ENCODE measurements at places on chromosomes 16 and 17.

DNA sequence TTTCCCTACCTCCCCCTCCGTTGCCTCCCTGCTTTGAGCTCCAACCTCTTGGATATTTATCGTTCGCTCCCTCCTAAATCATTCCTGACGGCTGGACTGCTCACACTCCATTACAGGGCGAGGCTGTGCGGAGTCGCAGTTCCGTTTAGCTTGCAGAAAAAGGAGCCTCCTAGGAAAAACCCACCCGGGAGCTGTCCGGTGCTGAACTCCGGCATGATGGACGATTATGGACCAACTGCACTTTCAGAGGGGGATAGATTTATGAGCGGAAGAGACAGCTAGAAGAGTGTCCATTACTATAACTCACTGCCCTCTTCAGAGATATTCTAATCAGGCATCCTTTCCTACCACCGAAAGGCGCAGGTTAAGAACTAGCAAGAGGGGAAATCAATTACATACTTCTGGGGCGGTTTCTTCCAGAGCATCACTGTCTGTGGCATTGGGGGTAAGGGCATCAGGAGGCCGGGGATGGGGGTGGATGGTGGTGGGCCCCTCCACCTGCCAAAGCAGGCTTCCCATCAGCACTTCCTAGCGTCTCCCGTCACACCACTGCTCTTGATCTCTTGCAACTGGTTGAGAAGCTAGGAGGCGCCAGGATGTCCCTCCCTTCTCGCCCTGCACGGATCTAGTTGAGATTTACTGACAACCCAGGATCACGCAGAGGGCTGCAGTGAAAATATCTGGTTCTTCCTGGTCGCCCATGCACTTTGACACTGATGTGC, 251.2 kb downstream of the ENGASE start:
- no peak for DNase-seq

- DNase-seq = no peak
Measured at GRCh38 chr16:88312732-88313131, 70.0 kb upstream of the ZNF469 start.

- no peak for DNase-seq
Measured at GRCh38 chr16:48481772-48482171, 96.6 kb upstream of the SIAH1 start.

- no peak for DNase-seq
Measured at GRCh38 chr17:61338000-61338798, 61.4 kb upstream of the TBX2 start.

DNA sequence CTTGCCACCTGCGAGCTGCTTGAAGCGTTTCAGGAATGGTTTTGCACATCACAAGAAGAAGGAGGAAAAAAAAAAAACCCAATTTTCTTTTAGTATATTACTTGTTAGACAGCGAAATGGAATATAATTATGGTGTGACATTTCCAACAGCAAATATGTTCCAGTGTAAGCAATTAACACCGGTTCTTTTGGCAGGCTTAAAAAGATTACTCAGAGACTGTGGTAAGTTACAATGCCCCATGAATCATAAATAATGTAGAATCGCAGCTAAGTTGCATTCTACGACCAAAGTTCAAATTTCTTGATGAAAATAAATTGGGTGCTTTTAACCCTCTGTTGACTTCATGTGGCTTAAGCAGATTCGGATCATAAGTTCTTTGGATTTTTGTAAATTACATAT, 245.2 kb downstream of the XYLT1 start:
- DNase-seq = no peak

DNA sequence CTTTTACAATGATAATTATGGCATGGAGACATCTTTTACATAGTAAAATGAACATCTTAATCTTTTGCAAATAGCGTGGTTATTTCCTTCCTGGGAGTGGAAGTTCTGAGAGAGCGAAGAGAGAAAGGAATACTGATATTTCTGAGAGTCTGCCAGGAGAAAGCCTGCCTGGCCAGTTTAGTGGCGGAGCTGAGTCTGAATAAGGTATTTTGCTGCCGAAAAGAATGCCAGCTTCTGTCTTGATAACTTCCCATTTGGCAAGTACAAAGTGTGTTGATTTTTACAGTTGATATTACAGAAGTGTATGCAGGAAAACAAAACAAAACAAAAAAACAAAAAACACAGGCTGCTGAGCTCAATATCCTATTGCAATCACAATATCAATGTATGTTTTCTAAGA, 55.9 kb downstream of the KCNJ2 start:
- no peak for DNase-seq

DNA sequence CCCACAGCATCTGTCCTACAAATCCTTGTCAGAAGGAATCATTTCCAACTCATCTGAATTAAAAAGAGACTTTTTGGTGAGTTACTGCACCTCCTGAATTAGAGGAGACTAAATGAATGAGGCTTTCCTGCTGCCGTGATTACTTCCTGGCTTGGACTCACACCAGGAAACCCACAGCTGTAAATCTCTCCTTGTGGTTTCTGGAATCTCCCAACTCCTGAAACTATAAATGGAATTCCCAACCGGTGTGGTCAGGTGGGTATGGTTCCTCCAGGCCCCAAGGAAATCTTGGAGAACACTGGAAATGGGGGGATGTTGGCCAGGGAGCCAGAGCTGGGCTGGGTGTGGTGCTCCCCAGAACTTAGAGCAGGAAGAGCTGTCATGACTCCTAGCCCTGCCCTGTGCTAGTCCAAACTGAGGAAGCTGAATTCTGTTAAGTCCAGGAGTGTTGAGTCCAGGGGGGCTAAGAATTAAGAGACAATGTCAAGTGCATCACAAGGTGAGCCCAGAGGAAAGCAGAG, 216.4 kb downstream of the GSG1L start:
- DNase-seq = no peak

DNA sequence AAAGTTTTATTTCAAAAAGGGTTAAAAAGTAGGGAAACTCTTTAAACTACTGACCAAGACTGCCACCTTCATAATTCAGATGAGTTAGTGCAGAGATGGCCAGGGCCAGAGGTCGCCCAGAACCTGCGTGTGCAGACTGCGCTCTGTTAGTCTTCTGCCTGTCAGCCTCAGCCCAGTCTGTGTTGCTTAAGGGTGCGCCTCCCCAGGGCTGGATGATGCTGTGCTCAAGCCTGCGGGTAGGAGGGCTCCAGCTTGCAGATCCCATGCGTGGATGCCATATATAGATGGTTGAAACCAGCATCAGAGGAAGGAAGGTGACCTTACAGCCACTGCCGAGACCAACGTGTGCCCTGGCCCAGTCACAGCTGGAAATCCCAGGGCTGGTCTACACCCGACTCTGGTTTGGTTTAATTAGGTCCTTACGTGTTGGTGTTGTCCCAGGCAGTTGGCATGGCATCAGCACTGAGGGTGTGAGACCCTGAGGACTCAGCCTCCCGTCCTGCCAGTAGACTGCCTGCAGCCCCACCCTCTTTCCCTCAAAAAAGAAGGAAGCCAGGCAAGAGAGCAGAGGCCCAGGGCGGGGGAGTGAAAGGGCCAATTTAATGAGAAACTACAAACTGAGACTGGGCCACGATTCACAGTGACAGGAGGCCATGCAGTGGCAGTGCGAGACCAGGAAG, 27.7 kb downstream of the CDIP1 start:
- DNase-seq = no peak

DNA sequence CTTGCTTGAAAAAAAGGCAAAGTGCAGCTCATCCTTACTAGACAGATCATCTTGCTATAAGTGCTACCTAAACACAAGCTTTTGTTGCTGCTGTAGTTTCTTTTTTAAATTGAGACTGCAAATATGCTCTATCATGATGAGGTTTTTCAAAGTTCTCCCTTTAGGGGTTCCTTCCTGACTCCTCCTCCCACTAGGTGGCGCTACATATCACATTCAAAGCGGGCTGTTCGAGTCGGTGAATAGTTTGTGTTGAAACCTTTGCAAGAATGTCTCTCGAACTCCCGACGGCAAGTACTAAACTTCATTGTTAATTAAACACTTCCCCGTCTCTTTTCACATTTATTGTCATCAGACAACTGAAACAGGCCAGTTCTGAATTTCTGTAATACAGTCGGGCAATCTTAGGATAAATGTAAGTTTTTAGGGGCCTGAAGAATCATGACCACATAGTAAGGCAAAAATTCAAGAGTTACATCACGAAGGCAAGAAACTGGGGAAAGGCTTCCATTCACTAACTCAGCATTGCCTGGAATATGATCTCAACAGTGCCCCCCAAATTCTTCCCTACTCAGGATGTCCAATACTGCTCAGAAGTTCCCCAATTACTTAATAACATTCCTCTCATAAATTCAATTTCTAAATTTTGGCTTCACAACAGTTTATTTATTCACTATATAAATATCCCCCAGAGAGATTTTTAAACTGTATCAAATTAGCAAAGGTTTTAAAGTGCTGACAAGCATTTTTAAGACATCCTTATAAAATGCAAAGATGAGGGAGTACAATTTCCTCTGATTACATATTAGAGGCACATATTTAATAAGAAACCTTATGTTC, 6.7 kb downstream of the HS3ST3A1 start:
- DNase-seq = peak; percentile 96

GRCh38 chr17:40283662-40284061, 4.0 kb upstream of the CDC6 start:
- DNase-seq = no peak

GRCh38 chr16:5035909-5036227, 2.1 kb upstream of the NAGPA start:
- DNase-seq = no peak

DNA sequence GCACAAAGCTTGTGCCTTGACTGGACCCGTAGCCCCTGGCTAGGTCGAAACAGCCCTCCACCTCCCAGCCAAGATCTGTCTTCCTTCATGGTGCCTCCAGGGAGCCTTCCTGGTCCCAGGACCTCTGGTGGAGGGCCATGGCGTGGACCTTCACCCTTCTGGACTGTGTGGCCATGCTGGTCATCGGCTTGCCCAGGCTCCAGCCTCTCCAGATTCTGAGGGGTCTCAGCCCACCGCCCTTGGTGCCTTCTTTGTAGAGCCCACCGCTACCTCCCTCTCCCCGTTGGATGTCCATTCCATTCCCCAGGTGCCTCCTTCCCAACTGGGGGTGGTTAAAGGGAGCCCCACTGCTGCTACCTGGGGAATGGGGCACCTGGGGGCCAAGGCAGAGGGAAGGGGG, 3.5 kb downstream of the CTRL start:
- no peak for DNase-seq

GRCh38 chr16:88884569-88885271, 18.3 kb upstream of the PABPN1L start:
- DNase-seq = no peak

GRCh38 chr17:17108451-17109049, 66.3 kb downstream of the MPRIP start:
- DNase-seq = no peak

GRCh38 chr16:81697616-81698309, 81.3 kb upstream of the PLCG2 start:
- no peak for DNase-seq

GRCh38 chr16:69921127-69921526, 30.0 kb upstream of the CLEC18A start:
- DNase-seq = no peak

- DNase-seq = no peak
Measured at GRCh38 chr17:45857977-45858708, 13.5 kb downstream of the SPPL2C start.

- DNase-seq = no peak
Measured at GRCh38 chr17:7315570-7316235, 543 bp upstream of the GPS2 start.

GRCh38 chr16:12532871-12533610, 270.6 kb downstream of the CPPED1 start:
- no peak for DNase-seq

DNA sequence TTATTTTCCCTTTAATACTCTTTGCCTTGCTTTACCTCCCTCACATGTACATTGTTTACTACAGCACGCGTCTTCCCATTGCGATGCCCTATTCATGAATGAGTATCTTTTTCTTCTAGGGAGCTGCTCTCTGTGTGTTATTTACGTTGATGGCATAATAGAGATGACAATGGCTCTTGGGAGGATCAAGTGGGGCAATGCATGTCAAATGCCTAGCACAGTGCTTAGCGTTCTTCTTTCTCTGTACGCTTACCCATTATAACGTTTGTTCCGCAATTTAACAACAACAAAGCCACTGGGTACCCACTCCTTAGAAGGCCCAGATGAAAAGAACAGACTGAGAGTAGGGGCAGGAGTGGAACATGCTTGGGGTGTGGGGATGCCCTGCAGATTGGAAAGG, 271.6 kb upstream of the TNRC6C start:
- no peak for DNase-seq

GRCh38 chr16:69590590-69590989, 24.8 kb downstream of the NFAT5 start:
- DNase-seq = no peak

DNA sequence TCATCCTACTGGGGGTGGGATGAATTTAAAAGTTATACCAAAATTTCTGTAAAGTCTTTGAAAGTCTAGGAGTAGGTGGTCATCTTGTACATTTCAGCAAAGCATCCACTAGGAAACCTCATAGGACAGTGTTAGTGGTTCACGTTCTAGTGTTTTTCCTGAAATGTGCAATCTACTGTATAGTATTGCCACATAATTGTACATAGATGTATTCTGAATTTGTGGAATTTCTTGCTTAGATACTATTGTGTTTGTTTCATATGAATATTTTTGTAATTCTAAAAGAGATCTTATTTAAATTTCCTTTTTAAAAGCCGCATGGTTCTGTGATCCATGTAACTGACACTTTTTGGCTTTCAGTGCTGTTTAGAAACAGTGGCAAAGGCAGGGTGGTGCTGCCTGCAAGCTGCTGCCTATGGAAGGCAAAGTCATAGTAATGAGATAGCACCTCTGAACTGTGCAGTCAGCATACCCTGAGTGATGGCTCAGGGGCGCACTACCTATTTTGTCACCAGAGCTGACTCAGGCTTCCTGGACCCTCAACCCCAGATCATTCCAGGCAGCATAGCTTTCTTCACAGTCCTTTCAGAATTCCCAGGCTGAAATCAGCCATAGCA, 193.3 kb downstream of the MRTFB start:
- DNase-seq = no peak

GRCh38 chr17:21538615-21539014, 153.7 kb upstream of the KCNJ18 start:
- no peak for DNase-seq

GRCh38 chr17:2275722-2276121, 27.9 kb downstream of the SMG6 start:
- no peak for DNase-seq

DNA sequence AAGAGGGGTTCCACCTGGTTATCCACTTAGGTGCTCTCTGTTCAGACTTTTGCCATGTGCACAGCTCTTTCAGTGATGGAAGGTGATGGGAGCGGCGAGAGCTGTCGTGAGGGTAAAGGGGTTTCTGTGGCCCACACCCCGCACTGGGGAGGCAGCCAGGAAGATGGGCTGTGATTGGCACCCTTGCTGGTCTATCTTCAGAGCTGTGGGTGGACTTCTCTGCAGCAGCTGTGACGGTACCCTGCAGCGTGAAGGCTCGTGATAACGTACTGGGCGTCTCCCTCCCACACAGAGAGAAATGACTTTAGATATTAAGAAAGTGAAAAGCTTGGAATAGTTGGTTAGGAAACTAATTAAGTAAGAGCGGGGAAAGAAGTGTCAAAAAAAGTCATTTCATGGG, 45.8 kb downstream of the MPRIP start:
- DNase-seq = peak; percentile 21

DNA sequence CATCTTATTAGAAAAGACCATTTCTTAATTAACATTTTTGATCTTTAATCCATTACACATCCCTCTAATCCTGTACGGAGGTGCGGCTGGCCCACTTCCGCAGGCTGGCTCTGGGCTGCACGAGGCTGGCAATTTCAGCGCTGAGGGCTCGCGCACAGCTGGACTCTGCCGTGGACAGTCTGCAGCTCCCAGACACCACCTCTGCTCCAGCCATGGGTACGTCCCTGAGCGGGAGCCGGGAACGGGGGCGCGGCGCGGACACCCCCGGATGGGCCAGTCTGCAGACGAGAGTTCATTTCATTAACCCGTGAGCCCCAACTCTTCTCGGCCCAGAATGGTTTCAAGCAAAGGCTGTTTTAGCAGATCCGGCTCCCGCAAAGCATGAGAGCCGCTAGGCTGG, 87.9 kb downstream of the ZNF423 start:
- DNase-seq = no peak
